Cardiac fibroblast (primary cell): ENCODE measurements at places on chromosomes 12 and 14.

DNA sequence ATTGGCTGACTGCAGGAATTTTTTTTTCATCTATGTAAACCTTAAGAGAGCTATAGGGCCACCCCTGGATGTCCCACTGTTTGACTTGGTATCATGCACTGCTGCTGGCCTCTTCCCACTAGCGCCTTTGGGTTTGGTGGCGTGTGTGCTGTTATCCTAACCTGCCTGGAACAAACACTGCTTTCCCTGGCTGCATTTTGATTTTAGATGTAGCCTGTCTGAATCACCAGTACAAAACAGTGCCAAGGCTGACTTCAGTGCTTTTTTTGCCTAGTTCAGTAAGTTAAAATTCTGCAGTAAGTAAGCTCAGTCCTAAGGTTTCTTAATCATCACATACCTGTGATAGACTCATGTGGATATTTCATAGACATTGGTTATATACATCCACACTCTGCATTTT is 99.2 kb downstream of the EML1 start:
- DNase-seq = no peak

- DNase-seq = no peak
Measured at GRCh38 chr12:51863363-51863932, 14.9 kb upstream of the FIGNL2 start.

- no peak for DNase-seq
Measured at GRCh38 chr12:112710414-112710813, 81.1 kb upstream of the RPH3A start.

- no peak for DNase-seq
Measured at GRCh38 chr12:69515394-69515930, 45.3 kb downstream of the FRS2 start.

DNA sequence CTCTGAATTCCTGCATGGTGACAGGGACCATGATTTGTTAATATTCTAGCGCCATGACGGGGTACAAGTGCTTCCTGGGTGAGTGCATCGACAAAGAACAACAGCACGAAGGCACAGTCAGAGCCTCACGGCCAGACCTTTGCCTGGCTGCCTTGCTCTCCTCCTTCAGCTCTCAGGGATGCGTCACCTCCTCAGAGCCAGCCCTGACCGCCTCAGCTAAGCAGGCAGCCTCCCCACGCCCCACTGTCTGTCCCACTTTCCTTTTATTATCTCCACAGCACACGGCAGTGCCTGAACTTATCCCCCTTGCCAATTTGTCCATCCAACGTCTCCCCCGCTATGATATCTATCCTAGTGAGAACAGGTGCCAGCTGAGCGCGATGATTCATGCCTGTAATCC is 16.5 kb upstream of the FZD10 start:
- DNase-seq = no peak

GRCh38 chr14:39318574-39318973 is 84.9 kb downstream of the MIA2 start:
- no peak for DNase-seq

- peak; percentile 64 for DNase-seq
Measured at GRCh38 chr12:69068448-69068847, 135.5 kb upstream of the CPM start.

- no peak for DNase-seq
Measured at GRCh38 chr14:96631030-96631429, 128.8 kb downstream of the PAPOLA start.
